ENCODE measurements at places on chromosomes 12 and 14.

DNA sequence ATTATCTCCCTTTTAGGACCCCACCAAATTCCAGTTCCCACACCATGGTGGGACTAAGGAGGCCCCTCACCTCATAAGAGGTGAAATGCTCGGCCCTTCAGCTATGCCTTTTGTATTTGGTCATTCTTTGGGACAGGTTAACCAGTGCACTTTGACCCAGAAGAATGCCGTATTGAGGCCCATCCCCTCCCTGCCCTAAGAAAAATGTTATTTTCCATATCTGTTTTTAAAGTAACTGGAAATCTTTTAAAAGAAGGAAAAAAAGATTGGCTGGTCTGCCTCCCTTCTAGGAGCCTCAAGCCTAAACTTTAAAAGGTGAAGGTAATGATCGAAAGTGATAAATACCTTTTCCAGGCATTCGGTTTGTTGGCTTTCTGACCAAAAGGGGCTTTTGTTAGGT lies 5.7 kb upstream of the HOXC13 start:
- DNase-seq, result no peak

DNA sequence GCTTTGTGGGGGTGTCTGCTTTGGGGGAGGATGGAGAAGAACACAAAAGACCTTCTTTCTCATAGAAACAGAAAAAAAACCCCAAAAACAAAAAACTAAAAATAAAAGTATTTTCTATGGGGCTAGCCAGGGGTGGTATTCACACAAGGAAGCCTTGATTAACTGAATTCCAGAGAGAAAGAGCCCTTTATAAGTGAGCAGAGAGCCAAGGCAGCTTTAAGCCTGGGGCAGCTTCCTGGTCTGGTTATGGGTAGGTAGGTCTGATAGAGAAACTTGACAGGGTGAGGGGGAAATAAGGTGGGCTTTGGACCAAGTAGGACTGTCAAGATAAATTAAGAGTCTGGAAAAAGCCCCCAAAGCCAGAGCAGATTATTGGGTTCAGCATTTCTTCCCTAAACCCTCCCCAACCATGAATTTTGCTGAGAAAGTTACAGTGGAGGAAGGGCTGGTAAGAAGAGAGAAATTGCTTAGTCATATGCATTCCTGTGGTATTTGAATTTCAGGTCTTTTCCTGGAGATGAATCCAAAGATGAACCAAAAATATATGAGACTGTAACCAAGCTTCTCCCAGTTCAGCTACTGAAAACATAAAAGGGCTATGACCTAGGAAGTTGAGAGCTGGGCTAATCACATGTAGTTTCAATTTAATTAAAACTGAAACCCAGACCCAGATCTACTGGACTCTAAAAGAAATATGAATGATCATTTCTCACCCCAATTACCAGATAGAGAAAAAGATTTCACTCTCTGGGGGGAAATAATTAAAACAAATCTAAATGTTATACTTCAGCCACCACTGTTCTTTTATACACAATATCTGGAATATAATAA lies 144.8 kb downstream of the TBC1D30 start:
- no peak for DNase-seq

DNA sequence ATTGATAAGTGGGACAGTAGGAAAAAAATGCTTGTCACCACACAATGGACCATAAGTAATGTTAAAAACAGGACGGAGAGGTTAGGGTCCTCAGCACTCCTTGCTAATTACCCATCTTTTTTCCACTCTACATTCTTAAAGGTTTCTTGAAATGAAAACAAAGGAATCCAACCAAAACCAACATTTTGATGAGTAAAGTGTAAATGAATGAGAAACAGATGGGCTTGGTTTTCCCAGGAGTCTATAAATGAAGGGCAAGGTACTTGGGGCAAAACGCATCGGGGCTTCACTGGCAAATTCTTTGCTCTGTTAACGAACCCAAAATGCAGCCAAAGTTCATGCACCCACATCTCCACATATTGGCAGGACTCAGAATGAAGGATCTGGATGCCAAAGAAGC lies 129.2 kb upstream of the BMP4 start:
- DNase-seq, result no peak

DNA sequence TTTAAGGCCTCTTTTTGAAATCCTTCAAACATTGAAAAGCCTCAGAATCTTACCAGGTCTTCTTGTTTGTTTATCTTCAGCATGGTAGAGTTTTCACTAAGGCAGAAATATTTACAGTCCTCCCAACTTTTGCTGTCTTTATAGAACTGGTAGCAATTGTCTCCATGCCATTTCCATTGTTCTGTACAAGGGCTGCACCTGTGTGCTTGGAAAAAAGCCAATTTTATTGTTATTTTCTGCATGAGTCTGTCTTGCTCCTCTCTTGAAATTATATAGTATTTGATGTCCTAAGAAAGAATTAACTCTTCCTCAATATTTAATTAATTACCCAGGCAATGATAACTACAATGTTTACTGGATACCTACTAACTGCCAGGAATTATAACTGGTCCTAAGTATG lies 23.3 kb downstream of the CLEC1A start:
- DNase-seq, result no peak

GRCh38 chr12:109308534-109309380 lies at the start of gene FOXN4:
FOXN4 (minus strand) TSS chr12:109309284; CDS start chr12:109308321, 963 bp downstream.
- DNase-seq, result no peak

DNA sequence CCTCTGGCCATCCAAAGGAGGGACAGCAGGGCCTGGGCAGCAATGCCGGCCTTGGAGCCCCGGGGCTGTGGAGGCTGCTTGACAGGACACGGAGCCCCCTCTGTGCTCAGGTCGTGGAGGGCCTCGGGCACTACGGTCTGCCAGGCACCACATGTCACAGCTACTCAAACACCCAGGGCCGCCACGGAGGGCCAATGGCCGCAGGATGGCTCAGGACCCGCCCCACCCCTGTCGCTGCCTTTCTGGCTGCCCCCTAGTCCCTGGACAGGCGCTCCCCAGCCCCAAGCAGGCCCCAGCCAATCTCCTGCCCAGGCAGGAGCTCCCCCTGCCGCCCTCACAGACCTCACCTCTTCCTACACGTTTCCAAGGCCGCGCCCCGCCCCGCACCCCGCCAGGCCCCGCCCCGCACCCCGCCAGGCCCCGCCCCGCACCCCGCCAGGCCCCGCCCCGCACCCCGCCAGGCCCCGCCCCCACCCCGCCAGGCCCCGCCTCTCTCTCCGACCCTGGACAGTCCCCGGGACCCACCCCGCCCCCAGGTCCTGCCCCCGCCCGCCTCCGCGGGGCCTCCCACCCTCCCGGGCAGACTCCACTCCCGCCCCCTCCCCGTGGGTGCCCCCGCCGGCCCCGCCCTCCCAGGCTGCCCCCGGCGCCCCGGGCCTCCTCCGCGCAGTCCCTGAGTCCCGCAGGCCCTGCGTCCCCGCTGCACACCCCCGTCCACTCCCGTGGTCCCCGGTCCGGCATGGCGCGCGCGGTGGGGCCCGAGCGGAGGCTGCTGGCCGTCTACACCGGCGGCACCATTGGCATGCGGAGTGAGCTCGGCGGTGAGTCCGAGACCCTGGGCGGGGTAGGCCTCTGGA lies at the start of gene ASPG:
ASPG (plus strand) TSS at position 669 of the 857 bp plus-strand sequence; CDS start at position 740, 71 bp downstream.
- DNase-seq, result no peak

GRCh38 chr12:124715121-124715990 lies 147.9 kb upstream of the NCOR2 start:
- DNase-seq, result peak; percentile 52

DNA sequence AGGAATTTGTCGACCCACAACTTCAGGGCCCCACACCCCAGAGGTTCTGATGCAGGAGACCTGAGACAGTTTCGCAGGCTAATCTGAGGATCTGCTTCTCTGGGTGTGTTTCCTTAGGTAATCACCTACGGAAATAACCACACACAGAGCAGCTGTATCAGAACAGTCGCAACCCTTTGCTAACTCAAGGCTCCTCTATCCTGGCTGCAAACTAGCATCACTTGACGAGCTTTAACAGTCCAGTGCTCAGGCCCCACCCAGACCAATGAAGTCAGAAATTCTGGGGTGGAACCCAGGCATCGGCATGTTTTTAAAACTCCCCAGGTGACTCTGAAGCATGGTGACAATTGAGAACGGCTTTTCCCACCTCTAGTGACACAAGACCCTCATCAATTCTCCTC lies 20.7 kb downstream of the SLC7A7 start:
- no peak for DNase-seq
